Naive thymus-derived CD4-positive, alpha-beta T cell (primary cell): ENCODE measurements at places on chromosomes 11 and 22. TPM values are rescaled to one million over a fixed set of nuclear protein-coding genes. Genes with fewer than 3 reads are reported as not detected.

GRCh38 chr11:2480874-2481220 lies 36.0 kb downstream of the KCNQ1 start:
- no peak overlapping the region for H3K4me3 ChIP-seq
- H3K27me3 ChIP-seq, result no peaks in the 10 kb centered on the region
- H3K4me1 ChIP-seq, result peaks cover 6% of the 10 kb centered on the region
- peaks cover 11% of the 10 kb centered on the region for H3K36me3 ChIP-seq
- no peak for DNase-seq

Gene SPON1
- 20.8 TPM for total RNA-seq

Gene SLC6A5
- not detected for total RNA-seq

DNA sequence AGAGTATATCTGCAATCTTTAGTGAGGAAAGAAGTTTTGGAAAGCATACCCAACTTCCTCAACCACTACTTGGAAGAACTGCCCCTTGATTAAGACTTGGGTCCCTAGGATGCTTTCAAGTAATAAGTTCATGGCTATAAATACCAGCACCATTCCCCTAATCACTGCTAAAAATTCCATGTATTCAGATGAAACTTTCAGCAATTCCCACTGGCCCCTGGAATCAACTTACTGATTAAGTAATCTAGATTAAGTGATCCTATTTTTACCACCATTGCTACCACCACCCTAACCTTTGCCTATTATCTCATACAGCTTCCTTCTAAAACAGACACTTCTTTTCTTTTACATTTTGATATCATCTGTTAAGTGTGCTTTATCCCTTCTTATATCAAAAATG lies 10.5 kb downstream of the PICALM start:
- no peak overlapping the region for H3K27ac ChIP-seq
- H3K27me3 ChIP-seq, result no peaks in the 10 kb centered on the region
- no peak for DNase-seq
- H3K4me1 ChIP-seq, result peaks cover 43% of the 10 kb centered on the region
- no peaks in the 10 kb centered on the region for H3K36me3 ChIP-seq
- H3K4me3 ChIP-seq, result no peak overlapping the region

GRCh38 chr11:202490-202889 lies 4.7 kb downstream of the BET1L start:
- H3K4me1 ChIP-seq, result peaks cover 50% of the 10 kb centered on the region
- no peak for DNase-seq
- no peak overlapping the region for H3K4me3 ChIP-seq
- H3K36me3 ChIP-seq, result peaks cover 10% of the 10 kb centered on the region

Gene LARGE1
- total RNA-seq, result 4.8 TPM

DNA sequence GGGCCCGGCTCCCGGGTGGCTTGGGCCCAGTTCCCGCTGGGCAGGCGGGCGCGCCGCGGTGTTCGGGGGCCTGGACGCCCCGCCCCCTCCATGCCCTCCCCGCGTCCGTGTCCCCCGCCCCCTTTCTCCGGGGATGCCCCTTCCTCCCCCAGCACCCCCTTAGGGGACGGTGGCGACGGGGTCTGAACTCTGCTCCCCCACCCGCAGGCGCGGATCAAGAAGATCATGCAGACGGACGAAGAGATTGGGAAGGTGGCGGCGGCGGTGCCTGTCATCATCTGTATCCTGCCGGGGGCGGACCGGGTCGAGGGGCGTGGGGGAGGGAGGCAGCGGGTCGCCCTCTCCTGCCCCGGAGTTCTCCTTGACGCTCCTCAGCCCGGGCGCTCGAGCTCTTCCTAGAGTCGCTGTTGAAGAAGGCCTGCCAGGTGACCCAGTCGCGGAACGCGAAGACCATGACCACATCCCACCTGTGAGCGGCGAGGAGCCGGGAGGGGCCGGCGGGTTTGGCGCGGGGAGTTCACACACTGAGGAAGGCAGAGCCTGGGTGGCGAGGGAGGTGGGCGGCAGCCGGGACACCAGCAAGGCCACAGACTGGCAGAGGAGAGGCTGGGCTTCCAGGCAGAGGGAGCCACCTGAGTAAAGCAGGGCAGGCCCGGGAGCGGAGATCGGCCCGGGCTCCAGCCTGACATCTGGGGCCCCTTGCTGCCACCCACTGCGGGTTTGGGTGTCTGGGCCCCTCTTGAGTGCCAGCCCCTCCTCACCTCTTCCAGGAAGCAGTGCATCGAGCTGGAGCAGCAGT lies 546 bp downstream of the DRAP1 start:
- H3K27ac ChIP-seq, result peak overlapping the region; percentile 91
- peak; percentile 64 for DNase-seq
- peaks cover 4% of the 10 kb centered on the region for H3K36me3 ChIP-seq
- H3K27me3 ChIP-seq, result no peaks in the 10 kb centered on the region
- H3K4me1 ChIP-seq, result peaks cover 28% of the 10 kb centered on the region
- H3K4me3 ChIP-seq, result peak overlapping the region; percentile 76

DNA sequence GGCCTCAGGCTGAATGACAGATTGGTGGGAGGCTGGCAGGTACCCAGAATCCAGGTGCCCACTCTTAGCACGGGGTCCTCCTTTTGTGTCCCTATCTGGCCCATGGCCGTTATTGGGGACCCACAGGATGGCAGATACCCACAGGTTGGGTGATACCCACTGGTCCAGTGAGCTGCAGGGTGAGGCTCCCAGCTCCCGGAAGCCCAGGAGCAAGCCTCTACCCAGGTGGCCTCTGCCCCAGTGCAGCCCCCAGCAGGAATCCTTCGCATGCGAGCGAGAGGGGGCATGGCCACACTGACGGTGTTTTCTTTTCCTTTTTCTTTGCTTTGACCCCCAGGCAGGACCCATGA lies 116.1 kb downstream of the PHF21B start:
- H3K4me3 ChIP-seq, result no peak overlapping the region
- no peaks in the 10 kb centered on the region for H3K27me3 ChIP-seq
- H3K36me3 ChIP-seq, result no peaks in the 10 kb centered on the region
- H3K4me1 ChIP-seq, result no peaks in the 10 kb centered on the region
- DNase-seq, result no peak

DNA sequence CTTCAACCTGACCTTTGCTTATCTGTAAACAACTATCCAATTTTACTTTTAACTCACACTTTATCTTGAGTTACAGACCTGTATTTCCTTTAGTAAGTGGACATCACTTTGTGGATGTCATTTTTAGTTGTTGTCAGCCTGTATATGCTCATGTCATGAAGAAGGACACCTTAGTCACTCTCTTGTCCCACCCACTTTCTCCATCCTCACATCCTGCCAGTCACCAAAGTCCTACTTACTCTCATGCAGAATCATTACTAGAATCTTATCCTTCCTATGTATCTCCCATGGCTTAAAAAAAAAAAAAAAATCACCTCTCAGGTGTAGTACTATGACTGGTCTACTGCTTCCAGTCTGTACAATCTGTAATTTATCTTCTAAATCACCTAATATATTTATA lies 43.3 kb downstream of the SESN3 start:
- H3K36me3 ChIP-seq, result peaks cover 16% of the 10 kb centered on the region
- H3K4me3 ChIP-seq, result no peak overlapping the region
- DNase-seq, result no peak
- no peaks in the 10 kb centered on the region for H3K4me1 ChIP-seq
- H3K27me3 ChIP-seq, result no peaks in the 10 kb centered on the region
- H3K27ac ChIP-seq, result no peak overlapping the region

GRCh38 chr11:122339436-122340060 lies 223.5 kb upstream of the BLID start:
- no peaks in the 10 kb centered on the region for H3K36me3 ChIP-seq
- no peaks in the 10 kb centered on the region for H3K4me1 ChIP-seq
- DNase-seq, result no peak
- H3K27ac ChIP-seq, result no peak overlapping the region

GRCh38 chr22:29043906-29044575 lies 17.6 kb downstream of the C22orf31 start:
- no peaks in the 10 kb centered on the region for H3K4me1 ChIP-seq
- H3K27me3 ChIP-seq, result no peaks in the 10 kb centered on the region
- no peak overlapping the region for H3K27ac ChIP-seq
- H3K4me3 ChIP-seq, result no peak overlapping the region
- no peak for DNase-seq

GRCh38 chr11:94034207-94034606 lies 13.1 kb downstream of the HEPHL1 start:
- H3K4me1 ChIP-seq, result no peaks in the 10 kb centered on the region
- no peaks in the 10 kb centered on the region for H3K27me3 ChIP-seq
- no peaks in the 10 kb centered on the region for H3K36me3 ChIP-seq
- no peak overlapping the region for H3K27ac ChIP-seq

Gene MN1
- 0.16 TPM for total RNA-seq

DNA sequence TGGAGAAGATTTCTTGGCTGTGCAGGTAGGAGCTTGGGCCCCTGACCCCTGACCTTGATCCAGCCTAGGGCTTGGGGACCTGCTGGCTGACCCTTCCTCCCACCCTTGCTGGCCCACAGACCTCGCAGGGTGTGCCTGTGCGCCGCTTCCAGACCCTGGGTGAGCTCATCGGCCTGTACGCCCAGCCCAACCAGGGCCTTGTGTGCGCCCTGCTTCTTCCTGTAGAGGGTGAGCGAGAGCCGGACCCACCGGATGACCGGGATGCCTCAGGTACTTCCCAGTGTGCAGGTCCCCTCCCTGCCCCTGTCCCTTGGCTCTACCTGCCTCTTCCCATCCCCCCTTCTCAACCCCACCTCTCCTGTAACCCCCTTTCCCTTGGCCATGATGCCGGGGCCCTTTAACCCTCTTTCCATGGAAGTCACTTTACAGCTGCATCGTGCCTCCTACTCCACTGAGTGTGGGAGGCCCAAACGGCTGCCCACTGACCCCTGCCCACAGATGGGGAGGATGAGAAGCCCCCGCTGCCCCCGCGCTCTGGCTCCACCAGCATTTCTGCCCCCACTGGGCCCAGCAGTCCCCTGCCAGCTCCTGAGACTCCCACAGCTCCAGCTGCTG lies 3.8 kb downstream of the INPPL1 start:
- no peak overlapping the region for H3K4me3 ChIP-seq
- no peak for DNase-seq
- no peaks in the 10 kb centered on the region for H3K36me3 ChIP-seq

DNA sequence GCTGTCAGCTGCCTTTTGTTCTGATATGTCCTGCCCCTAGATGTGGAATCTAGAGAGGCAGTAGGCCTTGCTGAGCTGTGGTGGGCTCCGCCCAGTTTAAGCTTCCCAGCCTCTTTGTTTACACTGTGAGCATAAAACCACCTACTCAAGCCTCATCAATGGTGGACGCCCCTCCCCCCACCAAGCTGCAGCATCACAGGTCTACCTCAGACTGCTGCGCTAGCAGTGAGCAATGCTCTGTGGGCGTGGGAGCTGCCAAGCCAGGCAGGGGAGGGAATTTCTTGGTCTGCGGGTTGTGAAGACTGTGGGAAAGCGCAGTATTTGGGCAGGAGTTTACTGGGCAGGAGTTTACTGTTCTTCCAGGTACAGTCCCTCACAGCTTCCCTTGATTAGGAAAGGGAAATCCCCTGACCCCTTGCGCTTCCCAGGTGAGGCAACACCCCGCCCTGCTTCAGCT lies 98.5 kb downstream of the SMCO4 start:
- H3K27ac ChIP-seq, result no peak overlapping the region
- DNase-seq, result no peak
- H3K4me3 ChIP-seq, result no peak overlapping the region
- no peaks in the 10 kb centered on the region for H3K4me1 ChIP-seq

Gene SESN3
- total RNA-seq, result 259 TPM

Gene GGT5
- total RNA-seq, result not detected

DNA sequence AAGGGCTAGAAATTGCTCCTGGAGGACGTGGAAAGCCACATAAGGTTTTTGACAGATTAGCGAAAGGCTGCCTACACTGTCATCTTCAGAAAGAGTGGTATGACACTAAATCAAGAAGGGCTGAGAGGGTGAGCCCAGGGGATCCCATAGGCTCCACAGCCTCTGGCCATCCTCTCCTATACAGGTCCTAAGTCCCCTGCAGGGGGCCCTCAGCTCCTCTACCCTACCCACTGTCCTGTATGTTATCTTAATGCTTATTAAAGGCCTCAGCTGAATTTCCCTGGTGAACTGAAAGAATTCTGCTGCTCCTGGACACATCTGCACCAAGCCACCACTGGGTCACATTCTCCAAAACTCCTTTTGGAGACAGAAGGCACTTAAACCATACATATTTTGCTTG lies 7.9 kb downstream of the KLHL22 start:
- no peak for DNase-seq
- H3K36me3 ChIP-seq, result no peaks in the 10 kb centered on the region
- no peak overlapping the region for H3K27ac ChIP-seq
- no peak overlapping the region for H3K4me3 ChIP-seq
- no peaks in the 10 kb centered on the region for H3K27me3 ChIP-seq

DNA sequence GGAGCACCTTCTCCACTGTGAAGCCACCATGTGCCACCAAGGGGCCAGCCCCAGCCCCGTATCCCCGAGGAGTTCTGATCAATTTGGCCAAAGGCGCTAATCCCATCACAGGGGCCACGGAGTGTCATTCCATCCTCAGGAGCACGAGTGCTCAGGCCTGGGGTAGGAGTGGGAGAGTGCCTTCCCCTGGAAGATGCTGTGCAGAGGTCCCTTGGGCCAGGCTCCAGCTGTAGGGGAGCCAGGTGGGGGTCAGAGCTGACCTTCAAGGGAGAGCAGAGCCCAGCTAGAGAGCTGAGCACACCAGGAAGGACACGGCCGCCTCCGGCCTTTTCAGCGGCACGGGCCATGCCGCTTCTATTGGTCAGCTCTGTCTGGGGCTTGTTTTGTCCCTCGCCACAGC lies 1459.9 kb downstream of the BRD1 start:
- no peaks in the 10 kb centered on the region for H3K36me3 ChIP-seq
- H3K4me1 ChIP-seq, result no peaks in the 10 kb centered on the region
- H3K4me3 ChIP-seq, result no peak overlapping the region
